NCI-H774 (cell line): ENCODE measurements at places on chromosomes 7 and 10.

- DNase-seq, result no peak
Observed at GRCh38 chr10:13775786-13776775, 189.3 kb downstream of the PRPF18 start.

- no peak for DNase-seq
Observed at GRCh38 chr10:35027567-35027966, 62.6 kb downstream of the CUL2 start.

GRCh38 chr10:4357911-4358310 is 468.1 kb upstream of the AKR1E2 start:
- no peak for DNase-seq

GRCh38 chr7:118110178-118110925 is 73.6 kb upstream of the LSM8 start:
- DNase-seq, result no peak

GRCh38 chr10:57979491-57979890 is 288.2 kb downstream of the IPMK start:
- DNase-seq, result no peak

GRCh38 chr10:103731609-103732270 is 123.6 kb downstream of the SH3PXD2A start:
- no peak for DNase-seq
